ENCODE measurements at places on chromosomes 4 and X.

GRCh38 chrX:3757510-3758025 is 44.1 kb upstream of the PRKX start:
- DNase-seq = no peak

DNA sequence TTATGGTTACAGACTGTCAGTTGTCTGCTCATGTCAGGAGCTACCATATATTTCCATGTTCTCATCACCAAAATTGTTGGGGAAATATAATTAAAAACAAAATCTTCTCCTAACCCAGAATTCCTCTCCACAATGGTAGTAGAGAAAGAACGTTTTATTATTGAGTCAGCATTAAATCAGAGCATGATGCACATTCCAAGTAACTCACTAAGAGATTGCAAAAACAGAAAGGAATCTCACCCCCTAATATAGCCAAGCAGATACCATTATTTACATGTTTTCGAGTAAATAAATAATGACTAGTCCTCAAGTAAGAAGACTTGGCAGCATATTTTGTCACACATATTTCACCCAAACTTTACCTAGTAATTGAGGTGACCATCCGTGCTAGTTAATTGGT is 36.2 kb upstream of the ARHGEF6 start:
- DNase-seq = no peak

- no peak for DNase-seq
Measured at GRCh38 chr4:52687696-52688095, 28.6 kb upstream of the USP46 start.

GRCh38 chr4:86223472-86223871 is 136.4 kb downstream of the MAPK10 start:
- no peak for DNase-seq

DNA sequence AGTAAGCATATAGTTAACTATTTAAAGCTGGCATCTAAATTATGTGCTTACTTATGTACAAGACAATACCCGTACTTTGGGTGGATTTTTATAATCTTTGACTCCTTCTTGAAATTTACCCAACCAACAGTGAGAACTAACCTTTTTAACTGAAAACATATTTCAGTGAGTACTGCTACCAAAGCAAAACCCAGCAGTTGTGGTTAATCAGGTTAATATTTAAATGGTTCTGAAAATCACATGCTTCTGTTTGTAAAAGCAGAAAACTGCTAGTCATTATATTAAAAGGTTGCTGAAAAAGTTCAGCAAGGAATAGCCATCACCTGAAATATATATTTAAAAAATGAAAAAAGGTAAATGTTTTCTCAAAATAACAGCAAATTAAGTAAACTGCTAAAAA is 20.0 kb downstream of the UBE2D3 start:
- DNase-seq = no peak

- no peak for DNase-seq
Measured at GRCh38 chrX:132270699-132271098, 51.5 kb upstream of the RAP2C start.

DNA sequence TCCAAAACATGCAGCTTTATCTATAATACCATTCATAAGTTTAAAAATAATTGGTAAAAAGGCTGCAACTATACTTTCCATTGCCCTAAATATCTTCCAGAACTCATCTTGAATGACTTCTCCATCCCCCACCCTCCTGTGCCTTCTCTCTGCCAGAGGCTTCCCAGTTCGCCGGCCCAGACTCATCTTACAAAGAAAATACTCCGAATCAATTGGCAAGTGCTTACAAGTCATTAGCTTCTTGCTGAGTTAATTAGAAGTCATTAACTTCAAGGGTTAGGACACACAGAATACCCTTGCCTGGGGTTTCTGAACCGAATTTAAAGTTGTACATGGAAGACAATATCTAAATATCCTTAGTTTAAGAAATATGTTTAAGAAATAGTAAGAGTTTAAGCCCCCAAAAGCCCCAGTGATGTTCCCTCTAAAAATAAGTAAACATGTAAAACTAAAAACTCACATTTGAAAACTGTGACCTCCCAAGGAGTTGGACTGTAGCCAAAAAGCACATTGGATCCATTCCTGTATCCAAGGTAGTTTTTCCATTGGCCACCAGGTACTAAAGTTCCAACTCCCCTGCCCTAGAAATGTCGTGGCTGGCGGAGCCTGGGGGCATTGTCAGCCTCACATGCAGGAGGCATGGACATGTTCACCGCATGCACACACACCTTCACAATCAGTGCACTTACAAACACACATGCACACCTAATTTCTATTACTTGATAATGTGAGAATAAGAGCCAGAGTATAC is 535.2 kb upstream of the FAT1 start:
- no peak for DNase-seq

DNA sequence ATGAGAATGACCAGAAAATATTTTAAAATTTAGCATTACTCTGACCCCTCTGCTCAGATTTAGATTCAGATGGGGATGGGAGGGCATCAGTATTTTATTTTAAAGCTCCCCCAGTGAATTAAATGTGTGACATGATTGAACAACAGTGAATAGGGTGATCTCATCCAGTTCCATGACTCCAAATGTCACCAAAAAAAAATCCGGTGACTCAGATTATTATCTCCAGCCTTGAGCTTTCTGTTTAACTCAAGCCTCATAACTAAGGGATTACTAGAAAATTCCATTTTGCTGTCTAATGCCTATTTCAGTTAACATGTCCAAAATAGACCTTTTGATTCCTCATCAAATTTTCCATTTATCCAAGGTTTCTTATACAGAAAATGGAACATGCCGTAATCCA is 121.8 kb upstream of the TMEM47 start:
- DNase-seq = no peak

GRCh38 chr4:6767748-6768538 is 14.6 kb upstream of the KIAA0232 start:
- no peak for DNase-seq
